Endodermal cell (in vitro differentiated cells): ENCODE measurements at places on chromosomes 2 and 18.
A peak's percentile ranks its signal among the peaks of the same experiment; 100 is the strongest.

GRCh38 chr2:200456567-200456966 lies 53.3 kb downstream of the KCTD18 start:
- no peak for DNase-seq

DNA sequence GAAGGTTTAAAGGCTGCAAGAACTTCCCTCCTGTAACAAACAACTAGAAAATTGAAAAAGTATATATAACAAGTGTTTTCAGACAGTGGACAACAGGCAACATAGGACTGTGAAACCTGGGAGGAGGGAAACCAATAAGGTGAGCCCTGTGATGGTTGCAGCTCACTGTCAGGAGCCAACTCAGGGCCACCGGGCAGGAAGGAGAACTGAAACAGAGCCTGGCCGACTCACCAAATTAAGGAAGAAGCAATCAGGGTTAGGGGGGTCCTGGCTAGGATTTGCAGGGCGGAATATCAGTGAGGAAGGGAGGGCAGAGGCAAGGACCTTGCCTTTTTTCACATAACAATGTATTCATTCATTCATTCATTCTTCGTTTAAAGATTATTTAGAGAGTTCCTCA lies 21.8 kb upstream of the CNRIP1 start:
- no peak for DNase-seq

DNA sequence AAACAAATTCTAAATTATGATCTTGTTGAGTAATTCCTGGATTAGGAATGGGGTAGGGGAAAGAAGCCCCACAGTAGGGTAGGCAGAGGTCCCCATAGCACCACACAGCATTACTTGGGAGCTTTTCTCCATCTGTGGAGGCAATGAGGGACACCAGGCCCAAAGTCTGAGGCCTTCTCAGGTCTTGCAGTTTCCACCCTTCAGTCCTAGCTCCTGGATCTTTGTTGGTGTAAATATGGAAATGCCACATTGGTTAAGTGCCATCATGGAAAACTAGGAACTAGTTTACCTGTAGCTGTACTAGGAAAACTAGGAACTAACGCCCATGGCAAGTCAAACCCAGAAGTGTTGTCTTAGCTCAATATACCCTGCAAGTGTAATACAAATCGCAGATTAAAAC lies 113.3 kb upstream of the DAPL1 start:
- DNase-seq, result no peak

GRCh38 chr2:235728800-235729556 lies 235.1 kb downstream of the AGAP1 start:
- DNase-seq, result no peak

DNA sequence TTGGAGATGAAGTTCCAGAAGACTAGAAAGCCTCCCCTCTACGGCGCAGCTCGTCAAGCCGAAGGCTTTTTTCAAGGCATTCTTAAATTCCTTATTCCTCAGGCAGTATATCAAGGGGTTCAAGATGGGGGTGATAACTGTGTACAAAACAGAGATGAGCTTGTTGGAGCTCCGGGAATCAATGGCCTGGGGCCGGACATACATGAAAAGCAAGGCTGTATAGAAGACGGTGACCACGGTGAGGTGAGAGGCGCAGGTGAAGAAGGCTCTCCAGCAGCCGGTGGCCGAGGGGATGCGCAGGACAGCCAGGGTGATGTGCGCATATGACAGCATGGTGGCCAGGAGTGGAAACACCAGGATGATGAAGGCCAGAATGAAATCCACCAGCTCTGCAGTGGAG lies 8.2 kb downstream of the OR6B3 start:
- DNase-seq, result no peak

DNA sequence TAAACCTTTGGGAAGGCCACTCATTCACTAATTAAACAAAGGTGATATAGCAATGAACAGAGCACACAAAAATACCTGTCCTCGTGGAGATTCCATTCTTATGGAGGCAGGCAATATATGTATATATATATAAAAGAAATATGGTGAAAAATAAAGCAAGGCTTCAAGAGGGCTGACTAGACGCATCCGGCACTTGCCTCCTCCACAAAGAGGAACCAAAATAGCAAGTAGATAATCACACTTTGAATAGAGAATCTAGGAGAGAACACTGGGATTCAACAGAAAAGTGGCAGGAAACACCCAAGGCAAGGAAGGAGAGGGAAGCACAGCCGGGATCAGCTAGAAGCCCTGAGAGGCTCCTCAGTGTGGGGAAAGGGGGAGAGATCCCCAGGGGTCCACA lies 218.4 kb upstream of the FOSL2 start:
- no peak for DNase-seq

- no peak for DNase-seq
These were observed 257.7 kb downstream of the PTGR3 start for GRCh38 chr18:74951165-74951760.

- peak; percentile 44 for DNase-seq
These were observed 279.2 kb upstream of the DCC start for GRCh38 chr18:52060607-52061304.

DNA sequence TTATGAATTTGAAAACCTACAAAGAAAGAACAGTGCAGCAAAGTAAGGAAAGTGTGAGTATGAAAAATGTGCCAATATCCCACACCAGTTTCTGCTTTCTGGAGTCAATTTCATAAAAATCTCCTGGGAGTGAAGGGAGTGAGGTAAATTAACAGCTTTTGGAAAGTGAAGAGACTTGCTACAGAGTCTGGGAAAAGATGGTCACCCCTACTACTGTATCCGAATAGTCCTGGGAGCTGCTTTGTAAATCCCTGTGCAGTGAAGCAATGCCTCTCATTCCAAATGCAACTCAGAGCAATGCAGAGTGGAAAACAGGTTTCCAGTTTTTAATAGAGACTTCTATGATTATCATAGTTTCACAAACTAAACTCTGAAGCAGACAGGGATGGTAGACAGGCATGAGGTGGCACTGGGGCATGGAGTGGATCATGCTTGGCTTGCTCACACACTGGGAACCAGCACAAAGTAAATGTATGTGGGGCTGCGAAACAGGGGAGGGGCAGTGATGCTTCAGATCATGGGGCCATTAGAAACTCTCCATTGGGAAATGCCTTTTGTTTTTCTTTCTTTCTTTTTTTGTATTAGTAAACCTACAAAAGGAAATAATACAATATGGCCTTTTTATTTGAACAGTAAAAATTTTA lies 10.6 kb downstream of the COL5A2 start:
- no peak for DNase-seq

DNA sequence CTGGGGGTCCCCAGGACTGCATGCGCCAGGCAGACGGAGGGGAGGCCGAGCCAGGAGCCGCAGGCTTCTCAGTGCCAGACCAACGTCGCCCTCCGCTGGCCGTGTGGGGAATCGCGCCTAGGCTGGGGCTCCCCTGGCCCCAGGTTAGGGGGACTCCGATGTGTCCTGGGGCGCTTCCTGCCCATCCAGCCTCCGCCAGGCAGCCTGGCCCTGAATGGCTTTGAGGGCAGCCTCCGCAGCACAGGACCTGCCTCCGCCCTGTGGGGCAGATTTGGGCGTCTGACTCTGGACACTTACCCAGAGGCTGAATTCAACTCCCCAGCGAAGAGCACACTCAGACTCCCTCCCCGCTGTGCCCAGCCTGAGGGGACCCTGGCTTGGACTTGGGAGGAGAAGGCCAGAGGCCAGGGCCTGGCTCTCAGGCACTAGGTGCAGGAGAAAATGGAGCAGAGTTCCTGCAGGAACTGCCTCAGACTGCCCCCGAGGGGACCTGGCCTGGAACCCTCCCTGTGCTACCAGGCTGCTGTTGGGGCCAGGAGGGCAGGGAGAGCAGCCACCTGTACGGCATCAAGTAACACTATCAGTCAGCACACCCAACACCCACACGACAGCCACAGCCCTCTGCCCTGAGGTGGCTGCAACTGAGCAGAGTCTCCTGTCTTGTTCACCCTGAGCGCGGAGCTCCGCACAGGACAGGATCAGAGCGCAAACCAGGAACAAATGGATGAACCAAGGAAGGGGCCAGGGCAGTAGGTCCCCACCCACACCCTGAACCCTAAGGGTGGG lies 597 bp upstream of the TEKT4 start:
- peak; percentile 59 for DNase-seq

- DNase-seq, result peak; percentile 56
These were observed 200.0 kb downstream of the TSN start for GRCh38 chr2:121955426-121955825.

- DNase-seq, result no peak
These were observed 177.5 kb downstream of the RBM43 start for GRCh38 chr2:151083856-151084795.

- no peak for DNase-seq
These were observed 31.5 kb downstream of the LYPD1 start for GRCh38 chr2:132638313-132639040.

DNA sequence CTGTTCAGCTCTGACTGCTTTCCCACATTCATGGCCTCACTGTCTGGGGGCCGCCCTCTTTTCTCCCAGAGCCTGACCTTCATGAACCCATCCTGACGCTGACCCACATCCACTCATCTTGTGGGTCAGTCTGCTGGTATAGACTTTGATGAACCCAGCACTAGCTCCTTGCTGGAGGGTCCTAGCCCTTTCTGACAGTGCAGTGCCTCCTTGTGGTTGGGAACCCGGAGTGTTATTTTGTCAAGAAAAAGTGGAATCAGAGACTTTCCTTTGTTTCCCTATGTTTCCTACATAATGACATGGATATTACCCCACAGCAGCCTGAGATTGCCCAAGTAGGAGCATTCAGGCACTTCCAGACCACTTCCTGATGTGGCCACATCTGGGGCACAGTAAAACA lies 19.3 kb upstream of the OSR1 start:
- no peak for DNase-seq

DNA sequence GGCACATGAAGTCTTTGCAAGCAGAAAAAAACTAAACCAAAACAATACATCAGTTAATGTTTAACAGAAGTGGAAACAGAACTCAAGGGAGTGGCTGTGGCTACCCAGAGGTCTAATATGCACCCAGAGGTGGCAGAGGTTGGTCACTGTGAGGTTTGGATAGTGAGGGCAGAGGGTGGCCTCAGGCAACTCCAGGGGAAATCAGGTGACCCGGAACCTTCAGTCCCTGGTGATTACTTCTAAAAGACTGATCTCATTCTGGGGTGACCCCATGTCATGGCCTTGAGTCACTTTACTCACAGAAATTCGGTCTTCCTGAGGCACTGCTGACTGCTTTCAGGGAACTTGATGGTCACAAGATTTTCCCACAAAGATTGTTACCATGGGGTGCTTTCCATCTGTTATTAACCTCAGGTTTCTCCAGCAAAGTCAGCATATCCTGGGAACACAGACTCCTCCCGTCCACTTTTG lies 99.4 kb downstream of the TMEM17 start:
- no peak for DNase-seq

DNA sequence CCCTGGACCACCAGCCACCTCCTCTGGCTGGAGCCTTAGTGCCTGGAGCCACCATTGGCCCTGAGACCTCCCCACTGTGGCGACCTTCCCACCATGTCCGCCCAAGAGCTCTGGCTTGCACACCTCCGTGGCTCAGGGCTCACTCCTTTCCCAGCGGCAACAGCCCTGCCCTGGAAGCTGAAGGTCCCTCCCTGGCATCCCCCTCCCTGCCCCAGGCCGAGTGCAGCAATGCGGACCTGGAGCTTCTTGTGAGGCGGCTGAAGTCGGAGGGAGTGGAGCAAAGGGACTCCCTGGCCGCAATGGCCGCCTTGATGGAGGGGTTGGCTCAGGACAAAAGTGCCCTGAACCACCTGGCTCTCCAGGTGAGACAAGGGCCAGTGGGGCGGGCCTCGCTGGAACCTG lies 28.6 kb downstream of the CROCC2 start:
- DNase-seq, result peak; percentile 35

DNA sequence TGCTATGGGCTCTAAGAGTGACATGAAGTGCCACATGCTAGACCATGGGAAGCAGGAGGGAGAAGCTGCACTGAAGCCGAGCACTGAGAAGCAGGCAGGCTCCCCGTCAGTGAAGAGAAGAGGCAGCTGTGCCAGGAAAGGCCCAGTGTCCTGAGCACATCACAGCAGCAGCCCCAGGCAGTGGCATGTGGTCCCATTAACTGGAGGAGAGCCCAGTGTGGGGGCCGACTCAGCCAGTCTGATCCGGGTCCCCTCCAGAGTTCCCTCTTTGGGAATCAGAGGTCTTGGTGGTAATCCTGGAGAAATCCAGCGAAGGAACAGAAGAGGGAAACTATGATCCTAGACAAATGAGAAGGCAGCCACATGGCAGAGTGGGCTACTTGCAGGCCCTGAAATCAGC lies 96.7 kb upstream of the ACAA2 start:
- no peak for DNase-seq

DNA sequence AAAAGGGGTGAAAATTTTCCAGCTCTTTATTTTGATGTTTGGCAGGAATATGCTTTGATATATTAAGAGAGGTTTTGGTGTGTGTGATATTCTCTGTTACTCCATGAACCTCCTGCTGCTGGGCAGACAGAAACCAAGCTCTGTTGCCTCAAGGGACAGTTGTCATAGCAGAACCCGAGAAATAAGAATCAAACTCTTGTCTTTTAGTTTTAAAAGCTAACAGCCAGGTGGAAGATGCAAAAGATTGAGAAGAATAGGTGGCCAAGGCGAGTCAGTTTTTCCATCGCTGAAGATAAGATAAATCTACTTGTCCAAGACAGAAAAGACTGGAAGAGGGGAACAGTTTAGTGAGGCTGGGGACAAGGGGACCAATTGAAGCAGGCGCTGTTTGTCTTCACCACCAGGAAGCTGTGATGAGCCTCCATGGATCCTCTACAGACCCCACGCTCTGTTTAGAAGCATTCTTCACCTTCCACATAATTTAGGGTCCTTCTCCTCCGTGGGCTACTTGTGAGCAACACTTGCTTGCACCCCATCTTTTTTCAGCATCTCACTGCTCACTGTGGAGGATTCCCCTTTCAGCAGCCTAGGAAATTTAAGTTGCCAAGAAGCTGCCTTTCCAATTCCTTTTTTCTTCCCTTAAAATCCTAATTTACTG lies 23.9 kb downstream of the PMAIP1 start:
- no peak for DNase-seq

- DNase-seq, result no peak
These were observed 1.2 kb upstream of the C2orf72 start for GRCh38 chr2:231036131-231036530.

GRCh38 chr2:152452256-152452973 lies 117.4 kb downstream of the FMNL2 start:
- peak; percentile 83 for DNase-seq

- no peak for DNase-seq
These were observed 11.9 kb upstream of the TET3 start for GRCh38 chr2:73972846-73973245.

GRCh38 chr2:11310212-11310611 lies 34.2 kb downstream of the ROCK2 start:
- no peak for DNase-seq

- peak; percentile 60 for DNase-seq
These were observed 306.7 kb upstream of the CHST9 start for GRCh38 chr18:27491772-27492171.

DNA sequence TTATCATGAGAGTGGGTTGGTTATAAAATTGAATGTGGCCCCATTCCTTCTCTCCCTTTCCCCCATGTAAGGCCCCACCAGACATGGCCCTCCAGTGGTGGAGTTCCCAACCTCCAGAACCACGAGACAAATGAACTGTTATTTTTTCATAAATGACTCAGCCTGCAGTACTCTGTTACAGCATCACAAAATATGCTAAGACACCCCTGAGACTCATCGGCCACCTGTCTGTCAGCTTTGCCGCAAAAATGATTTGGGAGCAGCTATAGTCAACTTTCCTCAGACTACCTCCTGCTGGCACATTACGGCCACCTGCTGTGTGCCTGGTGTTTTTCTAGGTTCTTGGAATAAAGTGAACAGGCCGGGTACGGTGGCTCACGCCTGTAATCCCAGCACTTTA lies 21.4 kb upstream of the C1QL2 start:
- DNase-seq, result no peak
